ENCODE measurements at places on chromosomes 3 and 15. TPM values are rescaled to one million over a fixed set of nuclear protein-coding genes. Genes with fewer than 3 reads are reported as not detected.

Gene SERP1
- total RNA-seq: 261 TPM

Gene SLC49A4
- 27.5 TPM for total RNA-seq

Gene SSUH2
- not detected for total RNA-seq

Gene CTXN2
- total RNA-seq: not detected

Gene GABRB3
- total RNA-seq: 0.10 TPM

Gene SCN11A
- total RNA-seq: under 0.01 TPM

Gene NR2F2
- total RNA-seq: not detected

Gene FAM107A
- total RNA-seq: not detected

Gene LZTFL1
- 8.5 TPM for total RNA-seq

Gene WDR82
- 85.5 TPM for total RNA-seq

Gene ZSCAN29
- 8.6 TPM for total RNA-seq

Gene GTF2E1
- total RNA-seq: 7.9 TPM

Gene MAP6D1
- 3.8 TPM for total RNA-seq

Gene LRRC15
- 0.10 TPM for total RNA-seq

Gene ESYT3
- total RNA-seq: 0.21 TPM

Gene ADGRG7
- not detected for total RNA-seq

Gene CLDN16
- 0.10 TPM for total RNA-seq

Gene CFAP100
- not detected for total RNA-seq

Gene UACA
- total RNA-seq: 2.5 TPM

Gene PP2D1
- not detected for total RNA-seq

Gene MYO5C
- 1.2 TPM for total RNA-seq

Gene CDC25A
- 0.21 TPM for total RNA-seq

Gene UTS2B
- total RNA-seq: 0.21 TPM

Gene TEX9
- total RNA-seq: 2.2 TPM

Gene SLC27A2
- total RNA-seq: 0.42 TPM

Gene OGG1
- 7.8 TPM for total RNA-seq

Gene IL17RB
- 0.10 TPM for total RNA-seq

Gene TRPM1
- not detected for total RNA-seq

Gene STXBP5L
- total RNA-seq: not detected

Gene TNIK
- 49.8 TPM for total RNA-seq

Gene CDCP1
- total RNA-seq: 0.31 TPM

Gene WNT5A
- total RNA-seq: 0.42 TPM

Gene POPDC2
- 21.5 TPM for total RNA-seq

Gene RAB5A
- total RNA-seq: 150 TPM

Gene ZNF80
- total RNA-seq: 1.2 TPM

Gene GALNT15
- total RNA-seq: not detected

Gene MITF
- total RNA-seq: 2.1 TPM

Gene RNU5B-1
- not detected for total RNA-seq

Gene SOX14
- not detected for total RNA-seq

Gene ASB14
- 0.10 TPM for total RNA-seq

Gene ENTPD3
- total RNA-seq: 0.10 TPM

Gene CACNA1D
- total RNA-seq: 0.84 TPM

Gene CHRD
- 0.31 TPM for total RNA-seq

Gene ROPN1B
- total RNA-seq: 0.10 TPM

Gene DPPA2
- total RNA-seq: not detected

Gene SLC24A5
- total RNA-seq: under 0.01 TPM

Gene KBTBD13
- total RNA-seq: under 0.01 TPM

Gene ITIH3
- total RNA-seq: not detected

Gene ITPKA
- total RNA-seq: 0.10 TPM

Gene CISH
- total RNA-seq: 1.2 TPM

Gene FEZF2
- total RNA-seq: not detected

Gene SCAMP2
- 31.3 TPM for total RNA-seq

Gene CYP1A2
- not detected for total RNA-seq

Gene GOLGA8J
- not detected for total RNA-seq

Gene SNTN
- total RNA-seq: not detected

Gene IGDCC3
- not detected for total RNA-seq

Gene CELF6
- total RNA-seq: 0.84 TPM
